ENCODE measurements at places on chromosomes 1 and 21.
A peak's percentile ranks its signal among the peaks of the same experiment; 100 is the strongest.

- no peak for DNase-seq
These were observed 267.2 kb downstream of the RHOU start for GRCh38 chr1:229002451-229002960.

GRCh38 chr1:161725908-161726472 is 4.6 kb downstream of the FCRLB start:
- DNase-seq: peak; percentile 41

GRCh38 chr1:1151306-1151705 is 22.4 kb upstream of the TTLL10 start:
- DNase-seq: no peak

GRCh38 chr1:76269155-76269554 is 194.6 kb downstream of the ST6GALNAC3 start:
- peak; percentile 35 for DNase-seq

- DNase-seq: no peak
These were observed 105.5 kb downstream of the KIF26B start for GRCh38 chr1:245260110-245260882.

GRCh38 chr1:65698590-65698989 is 94.1 kb upstream of the PDE4B start:
- DNase-seq: no peak

DNA sequence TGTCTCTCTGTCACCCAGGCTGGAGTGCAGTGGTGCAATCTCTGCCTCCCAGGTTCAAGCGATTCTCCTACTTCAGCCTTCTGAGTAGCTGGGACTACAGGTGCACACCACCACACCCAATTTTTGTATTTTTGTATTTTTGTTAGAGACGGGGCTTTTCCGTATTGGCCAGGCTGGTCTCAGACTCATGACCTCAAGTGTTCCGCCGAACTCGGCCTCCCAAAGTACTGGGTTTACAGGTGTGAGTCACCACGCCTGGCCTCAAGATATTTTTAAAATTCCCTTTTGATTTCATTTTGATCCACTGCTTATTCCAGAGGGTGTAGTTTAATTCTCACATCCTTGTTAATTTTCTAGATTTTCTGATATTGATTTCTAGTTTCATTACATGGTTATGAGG is 3.8 kb downstream of the IFI44L start:
- no peak for DNase-seq

DNA sequence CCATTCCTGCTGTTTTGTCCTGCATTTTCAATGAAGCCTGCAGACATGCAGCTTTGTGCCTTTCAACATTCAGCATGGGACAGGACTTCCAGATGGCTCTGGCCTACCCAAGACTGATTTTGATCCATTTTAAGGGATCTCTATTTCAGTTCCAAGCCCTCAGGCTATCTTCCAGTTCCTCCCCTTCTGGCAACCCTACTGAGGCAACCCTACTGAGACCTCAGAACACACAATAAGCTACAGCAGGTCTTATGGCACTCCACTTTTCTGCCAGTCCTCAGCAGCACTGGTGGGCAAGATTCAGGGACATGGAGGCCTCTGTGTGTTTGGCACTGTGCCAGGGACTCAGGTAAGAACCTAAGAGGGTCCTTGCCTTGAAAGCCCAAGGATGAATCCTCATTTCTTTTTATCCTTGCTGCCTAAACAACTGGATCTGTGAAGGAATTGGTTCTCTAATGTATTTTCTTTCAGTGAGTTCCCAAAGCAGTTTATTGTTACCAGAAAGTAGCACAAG is 50.7 kb downstream of the MAB21L3 start:
- DNase-seq: no peak

DNA sequence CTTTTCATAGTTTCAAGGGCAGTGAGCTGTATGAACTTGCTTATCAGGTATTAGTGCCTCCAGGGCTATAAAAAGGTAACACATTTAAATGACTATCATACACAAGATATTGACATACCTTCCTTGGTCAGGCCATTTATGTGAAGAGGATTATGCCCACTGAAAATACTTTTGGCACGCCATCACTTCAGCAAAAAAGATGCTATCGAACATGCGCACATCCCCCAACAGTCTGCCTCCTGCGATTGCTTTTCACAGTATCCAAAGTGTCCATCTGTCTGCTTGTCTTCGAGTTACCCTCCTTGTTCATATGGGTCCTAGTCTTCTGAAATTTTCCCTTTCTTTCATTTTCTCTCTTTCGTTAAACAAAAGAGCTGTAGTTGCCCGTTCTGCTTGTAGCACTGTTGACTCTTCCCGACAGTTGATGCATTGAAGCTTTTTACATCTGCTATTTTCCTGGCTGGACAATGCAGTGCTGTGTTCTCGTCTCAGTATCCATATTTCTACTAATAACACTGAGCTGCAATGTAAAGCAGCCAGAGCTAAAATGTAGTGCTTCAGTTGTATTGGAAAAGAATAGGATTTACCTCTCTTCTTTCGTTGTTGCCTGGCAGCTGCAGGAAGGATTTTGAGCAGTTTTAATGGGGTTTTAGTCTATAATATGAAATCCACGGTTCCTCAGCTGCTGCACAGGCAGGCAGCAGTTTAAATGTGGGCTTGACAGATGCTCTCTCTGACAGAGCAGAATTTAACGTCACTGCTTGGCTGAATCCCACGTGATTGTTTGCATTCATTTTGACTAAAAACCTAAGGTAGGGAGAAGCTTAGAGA is at the start of gene B3GALT2:
Gene B3GALT2 (minus strand): TSS at position 713 of the 831 bp plus-strand sequence. CDS start 5,051 bp downstream, outside the sequence.
- no peak for DNase-seq

DNA sequence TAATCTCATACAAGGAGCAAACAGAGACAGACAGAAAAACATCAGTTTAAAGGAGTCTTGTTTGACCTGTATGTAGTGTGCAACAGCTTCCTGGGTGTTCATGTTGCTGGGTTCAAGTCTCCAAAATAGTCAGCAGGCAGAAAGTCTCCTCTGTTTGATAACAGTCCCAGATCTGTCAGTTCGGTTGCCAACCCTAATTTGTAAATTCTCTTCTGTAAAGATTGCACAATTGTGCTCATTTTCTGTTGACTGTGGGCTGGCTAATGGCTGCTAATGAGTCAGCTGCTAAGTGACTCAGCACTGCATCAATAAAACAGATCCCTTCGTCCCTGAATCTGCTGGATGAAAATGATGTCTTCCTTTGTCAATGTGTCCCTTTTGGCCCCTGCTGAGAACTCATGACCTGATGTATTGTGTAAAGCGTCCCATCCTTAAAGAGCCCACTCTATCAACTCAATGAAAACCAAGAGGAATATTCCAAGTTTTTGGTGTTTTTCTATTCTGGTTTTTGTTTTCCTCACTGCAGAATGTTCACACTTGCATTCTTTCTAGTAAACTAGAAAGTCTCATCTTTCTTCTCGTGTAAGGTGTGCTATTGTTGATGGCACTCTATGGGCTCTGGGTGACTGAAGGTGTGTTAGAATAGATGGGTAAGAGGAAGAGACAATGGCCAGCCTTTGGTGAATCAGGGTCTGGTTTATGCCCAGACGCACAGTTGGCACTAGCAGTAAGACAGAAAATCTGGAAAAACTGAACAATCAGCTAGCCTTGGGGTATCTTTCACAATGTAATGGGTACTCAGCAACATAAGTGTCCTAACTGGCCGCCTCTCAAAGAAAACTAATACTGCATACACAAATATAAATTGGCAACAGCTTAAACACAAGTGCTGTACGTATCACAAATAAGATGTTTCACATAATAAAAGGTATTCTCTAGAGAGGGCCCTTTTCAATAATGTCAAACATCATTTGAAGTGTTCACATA is 75.1 kb upstream of the SIPA1L2 start:
- DNase-seq: no peak

All from activated CD4-positive, alpha-beta T cell treated with anti-CD3 and anti-CD28 coated beads for 48 hours (primary cell).